8988T (cell line): ENCODE measurements at places on chromosomes 2 and 18.

- no peak for DNase-seq
Observed at GRCh38 chr2:71299507-71299906, 32.1 kb upstream of the ZNF638 start.

DNA sequence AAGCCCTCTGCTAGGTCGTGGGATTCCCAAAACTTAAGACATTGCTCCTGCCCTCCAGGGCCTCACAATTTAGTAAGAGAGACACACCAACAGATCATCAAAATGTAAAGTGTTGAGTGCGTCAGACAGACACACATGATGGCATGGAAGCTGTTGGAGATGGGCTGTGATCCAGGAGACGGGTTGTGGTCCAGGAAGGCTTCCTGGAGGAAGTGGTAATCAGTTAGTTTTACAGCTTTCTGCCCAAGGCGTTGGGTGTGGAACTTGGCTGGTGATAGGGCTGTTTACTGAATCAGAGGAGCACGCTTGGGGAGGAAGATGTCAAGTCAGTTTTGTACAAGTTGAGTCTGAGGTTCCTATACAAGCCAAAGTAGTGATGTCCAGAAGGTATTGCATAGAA lies 24.0 kb upstream of the GLI2 start:
- no peak for DNase-seq

GRCh38 chr18:70132999-70133398 lies 72.5 kb downstream of the RTTN start:
- no peak for DNase-seq

DNA sequence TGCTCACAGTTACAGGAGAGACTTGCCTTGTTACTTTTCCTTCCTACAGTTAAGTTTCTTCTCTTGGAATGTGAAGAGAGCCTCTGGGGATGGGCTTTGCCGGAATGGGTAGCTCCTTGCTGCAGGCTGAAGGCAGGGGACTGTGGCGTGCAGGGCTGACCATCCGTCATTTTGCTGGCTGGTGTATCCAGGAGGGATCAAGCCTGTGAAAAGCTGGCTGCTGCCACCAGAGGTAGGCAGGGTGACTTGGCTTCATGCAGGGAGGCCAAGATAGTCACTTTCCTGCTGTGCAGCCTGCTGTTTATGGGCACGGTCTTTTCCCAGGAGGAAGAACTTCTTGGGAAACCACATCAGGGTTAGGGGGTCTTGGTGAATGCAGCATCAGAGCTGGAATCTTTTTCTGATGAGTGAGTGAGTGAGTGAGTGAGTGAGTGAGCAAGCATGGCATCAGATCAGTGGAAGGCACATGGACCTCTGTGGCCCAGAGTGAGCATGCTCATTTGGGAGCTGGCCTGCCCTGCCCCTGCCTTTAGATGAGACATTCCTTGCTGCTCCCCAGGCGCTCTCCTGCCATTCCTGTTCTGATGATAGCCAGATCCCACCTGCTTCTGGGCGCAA lies 33.0 kb downstream of the FHOD3 start:
- DNase-seq, result no peak
